ENCODE measurements at places on chromosomes 6 and 20.
A peak's percentile ranks its signal among the peaks of the same experiment; 100 is the strongest.

DNA sequence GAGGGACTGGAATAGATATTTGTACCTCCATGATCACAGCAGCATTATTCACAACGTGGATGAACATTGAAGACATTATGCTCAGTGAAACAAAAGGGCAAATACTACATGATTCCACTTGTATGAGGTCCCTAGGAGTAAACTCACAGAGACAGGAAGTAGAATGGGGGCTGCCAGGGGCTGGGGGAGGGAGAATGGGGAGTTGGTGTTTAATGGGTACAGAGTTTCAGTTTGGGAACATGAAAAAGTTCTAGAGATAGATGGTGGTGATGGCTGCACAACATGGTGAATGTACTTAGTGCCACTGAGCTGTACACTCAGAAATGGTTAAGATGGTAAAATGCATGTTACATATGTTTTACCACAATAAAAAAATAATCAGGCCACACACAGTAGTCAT is 164.3 kb upstream of the RREB1 start:
- DNase-seq: no peak

DNA sequence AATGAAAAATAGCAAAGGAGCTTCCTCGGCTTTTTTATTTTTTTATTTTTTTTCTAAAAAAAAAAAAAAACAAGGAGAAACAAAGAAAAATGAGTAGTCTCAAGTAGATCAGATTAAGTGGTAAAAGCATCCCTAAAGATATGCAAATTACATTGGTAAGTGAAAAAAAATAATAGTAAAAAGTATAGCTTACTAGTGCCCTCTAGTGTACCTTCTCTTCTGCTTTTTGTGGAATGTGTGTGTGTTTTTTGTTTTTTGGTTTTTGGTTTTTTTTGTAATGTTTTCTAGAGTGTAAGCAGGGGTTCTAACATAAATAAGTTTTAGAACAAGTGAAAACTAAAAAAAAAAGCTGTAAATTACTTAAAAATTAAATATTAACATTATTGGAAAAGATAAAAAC is 1062.0 kb downstream of the HACE1 start:
- peak; percentile 13 for DNase-seq

DNA sequence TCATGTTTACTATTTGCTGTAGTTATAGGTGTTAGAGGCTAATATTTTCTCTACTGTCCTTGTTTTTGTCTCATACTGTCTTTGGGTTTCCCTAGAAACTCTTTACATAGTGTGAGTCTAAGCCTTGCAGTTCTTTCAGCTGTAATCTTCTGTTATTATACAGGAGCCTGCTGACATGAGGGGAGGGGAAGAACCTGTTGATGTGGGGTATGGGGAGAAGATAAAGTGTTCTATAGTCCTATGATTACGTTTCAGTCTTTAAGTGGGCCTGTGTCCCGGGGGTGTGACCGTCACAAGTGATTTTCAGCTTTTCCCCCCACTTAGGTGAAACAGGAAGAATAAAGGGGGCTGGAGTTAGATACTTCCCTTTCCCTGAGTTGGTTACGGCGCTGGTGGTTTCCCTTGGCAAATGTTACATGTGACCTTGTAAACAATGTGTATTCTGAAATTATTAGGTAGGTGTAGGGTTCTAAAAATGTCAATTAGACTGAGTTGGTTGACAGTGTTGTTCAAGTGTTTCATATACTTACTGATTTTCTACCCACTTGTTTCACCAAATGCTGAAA is 41.3 kb downstream of the REV3L start:
- no peak for DNase-seq

DNA sequence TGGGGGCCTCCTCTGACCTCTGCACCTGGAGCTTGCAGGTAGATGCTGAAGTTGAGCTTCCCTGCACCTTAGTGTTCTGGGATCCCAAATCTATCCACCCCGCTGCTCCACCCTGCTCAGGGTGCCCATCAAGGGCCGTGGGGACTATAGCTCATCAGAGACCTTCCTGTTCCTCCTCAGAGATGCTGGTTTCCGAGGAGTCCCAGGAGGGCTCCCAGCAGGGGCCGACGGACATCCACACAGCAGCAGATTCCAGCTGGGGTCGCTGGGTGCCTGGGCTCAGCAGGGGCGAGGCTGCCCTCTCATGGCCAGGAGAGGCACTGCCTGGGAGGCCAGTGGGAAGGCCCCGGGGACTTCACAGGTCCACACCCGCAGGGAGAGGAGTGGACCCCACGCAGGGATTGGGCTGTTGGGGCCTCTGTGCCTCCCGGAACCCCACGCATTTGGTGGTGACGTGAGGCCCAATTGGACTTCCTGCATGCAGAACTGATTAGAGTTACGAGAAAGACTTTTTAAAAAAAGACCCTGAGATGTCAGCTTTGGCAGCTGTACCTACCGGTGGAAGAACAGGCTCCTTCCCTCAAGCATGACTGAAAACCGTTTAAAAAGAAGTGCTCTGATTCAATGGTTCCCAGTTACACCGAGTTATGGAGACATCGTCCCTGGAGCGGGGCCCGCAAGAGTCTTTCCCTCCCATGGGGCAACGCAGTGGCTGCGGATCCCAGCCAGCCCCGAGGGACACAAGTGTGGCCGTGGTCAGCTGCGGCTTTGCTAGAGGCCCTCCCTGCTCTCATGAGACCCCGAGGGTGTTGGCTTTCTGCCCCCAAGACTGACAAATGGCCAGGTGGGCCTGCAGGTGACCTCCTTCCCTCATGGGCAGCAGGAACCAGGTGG is 25.3 kb upstream of the SLCO4A1 start:
- peak; percentile 62 for DNase-seq

DNA sequence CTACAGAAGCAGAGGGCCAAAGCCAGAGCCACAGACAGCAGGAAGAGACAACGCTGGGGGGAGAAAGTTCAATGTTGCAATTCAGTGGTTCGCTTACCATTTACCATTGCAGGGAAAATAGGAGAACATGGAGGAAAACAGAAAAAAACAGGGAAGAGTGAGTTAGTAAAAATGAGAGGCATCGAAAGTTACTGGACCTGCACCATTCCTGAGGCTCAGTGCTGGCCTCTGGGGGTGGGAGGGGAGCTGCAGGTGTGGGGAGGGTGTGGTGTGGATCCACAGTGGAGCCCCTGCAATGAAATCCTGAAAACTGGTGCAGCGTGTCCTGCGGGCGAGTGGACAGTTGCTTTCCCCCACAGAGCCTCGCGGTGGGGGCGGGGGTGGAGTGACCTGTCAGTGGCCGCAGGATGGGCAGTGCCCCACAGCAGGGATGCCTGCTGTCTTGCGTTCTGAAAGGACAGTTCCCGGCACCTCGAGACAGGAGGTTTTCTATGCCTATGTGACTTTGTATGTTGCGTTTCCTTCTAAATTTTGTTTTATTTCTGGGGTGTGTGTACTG is 5.7 kb downstream of the TMEM181 start:
- no peak for DNase-seq

DNA sequence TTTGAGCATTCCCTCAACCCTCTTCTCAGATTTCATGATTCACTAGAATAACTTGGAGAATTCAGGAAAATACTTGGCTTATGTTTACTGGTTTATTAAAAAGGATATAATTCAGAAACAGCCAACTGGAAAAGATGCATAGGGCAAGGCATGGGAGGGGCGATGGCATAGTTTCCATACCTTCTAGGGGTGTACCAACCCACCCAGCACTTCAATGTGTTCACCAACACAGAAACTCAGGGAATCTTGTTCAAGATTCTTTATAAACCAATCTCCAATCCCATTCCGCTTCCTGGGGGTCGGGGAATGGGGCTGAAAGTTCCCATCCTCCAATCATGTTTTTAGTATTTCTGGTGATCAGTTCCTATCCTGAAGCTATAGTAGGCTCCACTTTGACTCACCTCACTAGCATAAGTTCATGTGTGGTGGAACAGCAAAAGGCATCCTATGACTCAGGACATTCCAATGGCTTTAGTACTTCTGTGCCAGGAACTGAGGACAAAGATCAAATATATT is 164.4 kb downstream of the SIM1 start:
- DNase-seq: peak; percentile 96

DNA sequence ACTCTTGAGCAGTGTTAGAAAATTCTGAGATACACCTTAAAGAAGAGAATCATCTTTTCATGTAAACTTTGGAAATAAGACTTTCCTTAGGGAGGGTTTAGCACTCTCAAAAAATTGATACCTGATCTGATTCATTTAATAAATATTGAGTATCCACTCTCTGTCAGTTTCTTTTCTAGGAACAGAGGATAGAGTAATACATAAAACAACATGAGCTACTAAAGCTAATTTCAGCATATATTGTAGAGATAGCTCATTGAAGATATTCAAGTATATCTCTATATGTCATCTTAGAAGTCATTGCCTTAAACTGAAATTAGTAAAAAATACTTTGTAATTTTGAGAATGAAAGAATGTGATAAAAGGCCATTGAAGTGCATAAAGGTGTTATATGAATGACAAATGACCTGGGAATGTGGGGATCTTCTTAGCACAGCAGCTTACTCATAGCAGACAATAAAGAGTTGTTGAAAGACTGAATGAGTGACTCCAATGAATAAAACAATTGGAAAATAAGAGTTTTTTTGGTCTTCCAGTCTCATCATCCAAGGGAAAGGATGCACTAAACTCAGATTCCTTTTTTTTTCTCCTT is 29.2 kb downstream of the RHAG start:
- no peak for DNase-seq

DNA sequence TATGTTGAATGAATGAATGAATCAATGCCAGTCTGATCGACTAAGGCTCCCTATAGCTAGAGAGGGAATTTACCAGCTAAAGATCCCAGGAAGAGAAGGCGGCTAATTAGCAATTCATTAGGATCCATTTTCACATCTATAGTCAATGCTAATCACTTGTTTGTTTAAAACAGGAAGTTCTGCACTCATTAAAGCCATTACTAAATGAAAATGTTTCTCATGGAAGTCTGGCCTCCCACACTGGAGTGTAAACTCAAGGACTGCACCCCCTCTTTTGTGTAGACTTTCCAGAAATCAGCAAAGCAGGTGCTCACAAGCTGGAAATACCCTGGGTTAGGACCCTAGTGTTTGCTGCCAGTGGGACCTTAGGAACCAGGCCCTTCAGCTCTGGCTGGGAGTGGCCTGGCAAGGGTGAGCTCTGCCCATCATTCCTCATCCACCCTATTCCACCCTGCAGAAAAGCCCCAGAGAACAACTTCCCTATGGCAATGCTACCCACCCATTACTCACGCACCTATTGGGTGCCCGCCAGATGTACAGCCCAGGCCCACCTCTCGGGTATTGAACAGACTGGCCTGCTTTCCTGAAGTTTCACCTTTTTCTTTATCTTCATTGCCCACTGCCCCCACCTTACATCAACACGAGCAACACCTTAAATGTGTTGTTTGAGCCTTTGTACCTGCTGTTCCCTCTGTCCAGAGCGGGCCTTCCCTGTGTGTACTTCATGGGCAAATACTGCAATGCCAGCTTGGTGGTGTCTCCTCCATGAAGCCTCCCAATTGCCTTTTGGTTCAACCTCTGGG is 60.8 kb downstream of the TTI1 start:
- no peak for DNase-seq

- DNase-seq: peak; percentile 40
Measured at GRCh38 chr6:92810913-92811312, 608.4 kb downstream of the EPHA7 start.

DNA sequence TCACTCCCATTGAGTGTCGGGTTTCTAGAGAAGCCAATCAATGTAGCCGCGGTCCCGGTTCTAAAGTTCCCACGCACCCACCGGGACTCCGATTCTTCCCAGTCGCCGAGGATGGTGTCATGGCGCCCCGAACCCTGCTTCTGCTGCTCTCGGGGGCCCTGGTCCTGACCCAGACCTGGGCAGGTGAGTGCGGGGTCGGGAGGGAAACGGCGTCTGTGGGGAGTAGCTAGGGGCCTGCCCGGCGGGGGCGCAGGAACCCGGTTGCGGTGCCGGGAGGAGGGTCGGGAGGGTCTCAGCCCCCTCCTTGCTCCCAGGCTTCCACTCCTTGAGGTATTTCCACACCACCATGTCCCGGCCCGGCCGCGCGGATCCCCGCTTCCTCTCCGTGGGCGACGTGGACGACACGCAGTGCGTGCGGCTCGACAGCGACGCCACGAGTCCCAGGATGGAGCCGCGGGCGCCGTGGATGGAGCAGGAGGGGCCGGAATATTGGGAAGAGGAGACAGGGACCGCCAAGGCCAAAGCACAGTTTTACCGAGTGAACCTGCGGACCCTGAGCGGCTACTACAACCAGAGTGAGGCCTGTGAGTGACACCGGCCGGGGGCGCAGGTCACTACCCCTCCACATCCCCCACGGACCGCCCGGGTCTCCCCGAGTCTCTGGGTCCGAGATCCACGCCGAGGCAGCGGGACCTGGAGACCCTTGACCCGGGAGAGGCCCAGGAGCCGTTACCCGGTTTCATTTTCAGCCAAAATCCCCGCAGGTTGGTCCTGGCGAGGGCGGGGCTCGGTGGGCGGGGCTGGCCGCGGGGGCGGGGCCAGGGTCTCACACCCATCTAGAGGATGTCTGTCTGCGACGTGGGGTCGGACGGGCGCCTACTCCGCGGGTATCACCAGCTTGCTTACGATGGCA is 35.2 kb upstream of the HLA-G start:
- DNase-seq: peak; percentile 10

- DNase-seq: peak; percentile 60
Measured at GRCh38 chr6:153032255-153032882, 29.9 kb upstream of the MTRF1L start.

DNA sequence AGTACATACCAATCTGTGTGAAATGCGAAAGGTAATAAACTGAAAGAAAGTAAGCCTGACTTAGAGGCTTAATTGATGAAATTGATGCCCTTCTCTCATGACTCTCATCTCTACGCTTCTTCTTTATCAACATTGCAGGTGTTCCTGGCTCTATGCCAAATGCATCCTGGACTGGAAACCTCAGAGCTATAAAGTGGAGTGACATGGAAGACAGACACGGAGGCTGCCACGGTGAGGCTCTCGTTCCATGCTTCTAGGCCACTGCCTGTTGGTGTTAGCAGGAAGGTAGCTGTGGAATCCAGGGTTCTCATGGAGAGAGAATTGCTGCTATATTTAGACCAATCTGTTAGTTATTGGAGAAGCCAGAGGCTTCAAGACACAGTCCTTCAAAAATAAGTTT is 73.2 kb downstream of the C6orf52 start:
- no peak for DNase-seq

- no peak for DNase-seq
Measured at GRCh38 chr20:55140631-55141030, 665.2 kb downstream of the DOK5 start.

- DNase-seq: no peak
Measured at GRCh38 chr20:5689463-5689862, 60.7 kb upstream of the SHLD1 start.

DNA sequence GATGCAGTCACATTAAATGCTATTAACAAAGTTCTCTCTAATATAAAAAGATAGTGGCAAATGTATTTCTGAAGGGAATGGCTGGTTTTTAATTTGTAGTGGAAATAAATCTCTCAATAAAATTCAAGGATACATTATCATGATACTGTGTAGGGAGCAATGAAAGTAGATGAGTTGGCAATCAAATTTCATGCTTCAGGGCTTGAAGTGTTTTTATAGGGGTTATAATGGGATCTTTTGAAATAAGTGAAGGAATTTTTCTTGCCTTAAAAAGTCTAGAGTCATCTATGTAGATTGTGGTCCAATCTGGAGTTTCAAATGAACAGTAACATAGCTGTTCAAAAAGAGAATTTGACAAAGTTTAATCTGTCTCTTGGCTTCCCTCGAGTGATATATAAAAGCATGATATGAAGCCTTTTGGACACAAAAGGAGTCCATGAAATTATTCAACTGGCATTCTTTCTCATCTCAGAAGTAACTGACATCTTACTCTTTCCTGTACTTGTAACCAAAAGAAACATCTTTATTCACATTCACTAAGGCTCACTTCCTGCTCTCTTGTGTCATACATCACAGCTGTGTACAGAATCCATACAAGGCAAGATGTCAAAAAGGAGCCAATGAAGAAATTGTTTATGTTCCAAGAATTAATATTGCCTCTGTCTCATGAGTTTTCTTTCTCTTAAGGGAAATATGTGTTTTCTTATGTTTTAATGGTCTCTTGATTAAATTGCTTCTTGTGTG is 591.0 kb upstream of the GJE1 start:
- no peak for DNase-seq
